ENCODE measurements at places on chromosomes 6 and 20.

GRCh38 chr20:53016534-53017042, 44.4 kb downstream of the TSHZ2 start:
- DNase-seq, result no peak
- no peak overlapping the region for H3K4me3 ChIP-seq
- no peaks in the 10 kb centered on the region for H3K27me3 ChIP-seq
- H3K27ac ChIP-seq, result no peak overlapping the region
- H3K36me3 ChIP-seq, result no peaks in the 10 kb centered on the region
- H3K4me1 ChIP-seq, result no peaks in the 10 kb centered on the region

GRCh38 chr6:109446072-109446471, 5.5 kb downstream of the SMPD2 start:
- DNase-seq, result no peak
- H3K36me3 ChIP-seq, result peaks cover 11% of the 10 kb centered on the region
- no peak overlapping the region for H3K27ac ChIP-seq
- no peak overlapping the region for H3K4me3 ChIP-seq
- no peaks in the 10 kb centered on the region for H3K27me3 ChIP-seq
- peaks cover 5% of the 10 kb centered on the region for H3K4me1 ChIP-seq

GRCh38 chr6:43454290-43454695, 1.1 kb downstream of the DLK2 start:
- no peak overlapping the region for H3K4me3 ChIP-seq
- H3K27ac ChIP-seq, result no peak overlapping the region
- H3K27me3 ChIP-seq, result peaks cover 6% of the 10 kb centered on the region
- no peaks in the 10 kb centered on the region for H3K36me3 ChIP-seq

DNA sequence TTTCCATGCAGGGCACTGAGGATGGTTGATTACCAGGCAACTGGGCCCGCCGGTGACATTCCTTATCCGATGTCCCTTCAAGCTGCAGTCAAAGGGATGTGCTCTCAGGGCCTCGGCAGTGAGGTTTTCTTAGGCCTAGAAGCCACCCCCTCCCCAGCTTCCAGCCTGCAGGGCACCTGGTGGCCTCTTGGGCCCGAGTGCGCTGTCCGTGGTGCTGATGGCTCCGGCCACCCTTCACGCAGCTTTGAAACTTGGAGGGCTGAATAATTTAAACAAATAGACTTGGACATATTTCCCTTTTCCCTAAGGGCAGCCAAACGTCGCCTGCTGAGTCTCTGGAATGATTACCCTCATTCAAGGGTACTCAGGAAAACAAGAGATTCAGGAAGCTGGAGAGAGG, 8.9 kb upstream of the MLN start:
- no peaks in the 10 kb centered on the region for H3K27me3 ChIP-seq
- no peaks in the 10 kb centered on the region for H3K36me3 ChIP-seq
- peak; percentile 90 for DNase-seq
- H3K4me1 ChIP-seq, result peaks cover 3% of the 10 kb centered on the region
- no peak overlapping the region for H3K4me3 ChIP-seq

DNA sequence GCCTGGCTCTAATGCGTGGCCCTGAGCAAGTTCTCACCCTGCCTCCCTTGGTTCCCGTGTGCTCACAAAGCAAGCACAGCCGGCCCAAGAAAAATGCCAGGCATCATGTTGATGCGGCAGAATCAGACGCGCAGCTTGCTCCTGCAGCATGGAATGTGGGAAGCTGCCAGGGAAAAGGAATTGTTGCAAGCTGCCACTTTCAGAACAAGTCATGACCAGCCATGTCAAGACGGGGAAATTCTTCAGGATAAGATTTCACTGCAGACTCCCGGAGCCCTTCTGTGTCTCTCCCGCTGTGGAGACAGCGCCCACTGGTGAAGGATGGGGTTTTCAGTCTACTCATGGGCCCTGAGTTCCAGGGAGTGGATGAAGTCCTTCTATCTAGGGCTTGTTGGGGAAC, 4.6 kb downstream of the DACT2 start:
- no peak overlapping the region for H3K27ac ChIP-seq
- no peak overlapping the region for H3K4me3 ChIP-seq
- peaks cover 7% of the 10 kb centered on the region for H3K4me1 ChIP-seq
- no peak for DNase-seq

DNA sequence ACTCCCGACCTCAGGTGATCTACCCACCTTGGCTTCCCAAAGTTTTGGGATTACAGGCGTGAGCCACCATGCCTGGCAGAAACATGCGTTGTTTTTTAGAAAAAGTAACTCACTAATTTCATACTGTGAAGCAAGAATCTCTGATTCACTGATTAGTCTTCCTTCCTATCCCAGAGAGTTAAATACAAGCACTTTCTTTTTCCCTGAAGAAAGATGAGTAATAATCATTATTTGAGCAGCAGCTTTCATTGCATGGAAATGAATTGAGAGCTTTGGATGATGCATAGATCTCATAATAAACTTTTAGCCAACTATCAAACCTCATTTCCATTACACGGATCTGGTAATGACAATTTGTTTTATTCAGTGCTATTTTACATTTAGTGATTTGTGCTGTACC, 892.5 kb upstream of the EYS start:
- no peaks in the 10 kb centered on the region for H3K27me3 ChIP-seq
- no peak overlapping the region for H3K4me3 ChIP-seq
- DNase-seq, result no peak
- no peak overlapping the region for H3K27ac ChIP-seq
- H3K36me3 ChIP-seq, result no peaks in the 10 kb centered on the region

DNA sequence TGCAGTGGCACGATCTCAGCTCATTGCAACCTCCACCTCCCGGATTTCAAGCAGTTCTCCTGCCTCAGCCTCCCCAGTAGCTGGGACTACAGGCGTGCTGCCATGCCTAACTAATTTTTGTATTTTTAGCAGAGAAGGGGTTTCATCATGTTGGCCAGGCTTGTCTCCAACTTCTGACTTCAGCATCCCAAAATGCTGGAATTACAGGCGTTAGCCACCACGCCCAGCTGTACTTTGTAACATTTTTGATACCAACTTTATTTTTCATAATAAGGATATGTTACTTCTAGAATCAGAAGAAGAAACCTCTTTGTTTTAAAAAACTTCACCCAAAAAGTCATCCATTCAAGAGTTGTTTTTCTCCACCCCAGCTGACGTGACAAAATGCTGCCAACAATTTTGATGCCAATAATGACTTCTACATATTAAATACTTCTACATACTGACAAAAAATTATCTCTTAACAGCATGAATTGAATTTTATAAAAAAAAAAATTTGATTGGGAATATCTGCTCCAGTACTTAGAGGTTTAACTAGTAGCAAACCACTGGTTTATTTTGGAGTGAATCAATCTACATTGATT, 22.5 kb upstream of the PRIM2 start:
- no peaks in the 10 kb centered on the region for H3K36me3 ChIP-seq
- H3K4me3 ChIP-seq, result no peak overlapping the region
- no peak for DNase-seq
- no peak overlapping the region for H3K27ac ChIP-seq
- H3K27me3 ChIP-seq, result no peaks in the 10 kb centered on the region

DNA sequence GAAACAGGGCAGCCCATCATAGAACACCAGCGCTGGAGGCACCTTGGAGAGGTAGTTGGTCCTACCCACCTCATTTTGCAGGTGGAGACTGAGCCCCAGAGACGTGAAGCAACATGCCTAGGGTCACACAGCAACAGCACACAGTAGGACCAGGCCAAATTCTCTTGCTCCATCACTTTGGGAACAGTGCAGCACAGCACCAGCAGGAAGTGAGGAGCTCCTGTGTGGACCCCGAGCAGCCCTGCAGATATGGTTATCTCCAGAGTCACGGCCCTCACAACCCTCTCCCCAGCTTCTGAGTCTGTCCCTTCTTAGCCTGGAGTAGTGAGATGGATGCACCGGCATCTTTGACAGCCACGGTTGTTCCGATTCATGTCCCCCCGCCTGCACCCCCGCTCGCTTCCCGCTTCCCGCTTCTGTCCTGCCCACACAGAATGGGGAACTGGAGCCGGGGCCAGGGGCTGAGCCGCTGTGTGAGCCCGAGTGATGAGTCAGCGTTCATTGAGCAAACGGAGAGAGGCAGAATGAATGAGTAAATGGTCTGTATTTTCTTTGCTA, 72.6 kb upstream of the DUSP22 start:
- H3K36me3 ChIP-seq, result no peaks in the 10 kb centered on the region
- no peaks in the 10 kb centered on the region for H3K27me3 ChIP-seq
- H3K4me1 ChIP-seq, result no peaks in the 10 kb centered on the region
- H3K4me3 ChIP-seq, result no peak overlapping the region

DNA sequence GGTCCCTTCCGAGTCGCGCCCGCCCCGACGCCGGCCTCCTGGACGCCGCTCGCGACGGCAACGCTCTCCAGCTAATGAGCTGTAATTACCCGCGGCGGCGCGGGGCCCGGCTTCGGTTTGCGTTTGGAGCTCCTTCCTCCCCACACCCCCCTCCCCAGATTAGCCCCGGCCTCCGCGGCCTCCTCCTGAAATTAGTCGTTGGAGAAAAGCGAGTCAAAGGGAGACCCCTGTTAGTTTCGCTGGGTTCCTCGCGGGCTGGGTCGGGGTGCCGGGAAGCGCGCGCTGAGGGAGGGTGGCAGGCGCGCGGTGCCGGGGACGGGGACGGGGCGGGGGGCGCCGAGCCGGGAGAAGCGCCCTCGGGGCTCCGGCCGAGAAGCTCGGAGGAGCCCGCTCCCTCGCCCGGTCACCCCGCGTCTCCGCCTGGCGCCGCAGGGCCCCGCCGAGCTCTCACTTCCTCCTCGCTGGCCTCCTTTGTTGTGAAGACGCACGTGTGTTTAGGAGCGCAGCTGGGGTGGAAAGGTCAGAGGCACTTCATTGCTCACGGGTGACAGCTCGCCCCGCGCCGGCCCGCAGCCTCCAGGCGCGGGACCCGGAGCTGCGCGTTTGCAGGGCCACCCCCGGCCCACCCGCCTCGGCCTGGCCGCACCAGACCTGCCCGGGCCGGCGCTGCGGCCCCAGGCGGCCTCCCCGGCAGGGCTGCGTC, 4.9 kb downstream of the FOXC1 start:
- H3K4me1 ChIP-seq, result peaks cover 2% of the 10 kb centered on the region
- H3K27ac ChIP-seq, result no peak overlapping the region
- DNase-seq, result peak; percentile 71
- H3K36me3 ChIP-seq, result no peaks in the 10 kb centered on the region

GRCh38 chr6:147881432-147881831, 372.9 kb downstream of the SAMD5 start:
- H3K27me3 ChIP-seq, result no peaks in the 10 kb centered on the region
- DNase-seq, result peak; percentile 34
- no peaks in the 10 kb centered on the region for H3K36me3 ChIP-seq

DNA sequence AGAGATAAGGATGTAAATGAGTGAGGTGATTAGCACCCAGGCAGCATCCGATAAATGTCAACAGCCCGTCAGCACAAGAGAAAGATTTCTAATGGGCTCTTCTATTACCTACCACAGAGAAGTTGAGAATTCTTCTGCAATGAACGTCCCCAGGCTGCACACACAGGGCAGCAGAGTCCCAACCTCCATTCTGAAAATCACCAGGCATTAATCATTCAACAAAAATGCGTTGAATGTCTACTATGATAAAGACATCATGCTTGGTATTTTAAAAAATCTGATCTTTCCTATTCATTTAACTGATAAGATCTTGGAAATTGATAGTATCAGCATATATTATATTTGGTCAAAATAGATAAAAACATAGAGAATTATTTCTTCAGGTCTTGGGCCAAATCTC, 59.5 kb upstream of the VGLL2 start:
- no peak overlapping the region for H3K4me3 ChIP-seq
- H3K27me3 ChIP-seq, result no peaks in the 10 kb centered on the region
- H3K27ac ChIP-seq, result no peak overlapping the region
- H3K4me1 ChIP-seq, result peaks cover 6% of the 10 kb centered on the region

GRCh38 chr6:162156146-162156545, 571.4 kb downstream of the PRKN start:
- no peaks in the 10 kb centered on the region for H3K4me1 ChIP-seq
- no peaks in the 10 kb centered on the region for H3K36me3 ChIP-seq
- no peak overlapping the region for H3K4me3 ChIP-seq

DNA sequence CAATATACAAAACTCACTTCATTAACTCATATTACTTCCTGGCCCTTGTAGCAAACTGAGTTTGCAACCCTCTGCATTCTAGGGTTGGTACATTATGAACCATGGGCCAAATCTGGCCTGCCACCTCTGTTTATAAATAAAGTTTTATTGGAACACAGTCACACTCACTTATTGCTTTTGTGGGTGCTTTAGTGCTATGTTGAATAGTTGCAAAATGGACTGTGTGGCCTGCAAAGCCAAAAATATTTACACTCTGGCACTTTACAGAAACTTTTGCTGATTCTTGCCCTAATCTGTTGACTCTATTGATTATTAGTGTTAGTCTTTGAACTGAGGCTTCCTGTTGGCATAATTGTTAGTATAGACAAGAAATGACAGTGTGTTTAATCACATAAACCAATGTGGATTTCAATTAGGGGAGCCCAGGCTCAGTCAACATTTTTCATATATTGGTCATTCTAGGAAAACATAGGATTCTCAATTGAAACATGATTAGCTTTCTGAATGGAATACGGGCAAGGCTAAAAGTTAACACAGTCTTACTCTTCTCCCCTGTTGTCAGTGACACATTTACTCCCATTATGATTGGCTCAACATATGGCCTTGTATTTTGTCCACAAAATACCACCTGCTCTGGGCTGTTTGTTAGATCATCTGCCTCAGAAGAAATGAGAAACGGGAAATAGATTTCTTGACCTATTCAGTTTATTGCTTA, 241.9 kb upstream of the ZFP64 start:
- no peaks in the 10 kb centered on the region for H3K36me3 ChIP-seq
- no peak for DNase-seq
- no peak overlapping the region for H3K27ac ChIP-seq
- H3K27me3 ChIP-seq, result no peaks in the 10 kb centered on the region

GRCh38 chr6:120260636-120261035, 911.1 kb upstream of the MAN1A1 start:
- H3K4me3 ChIP-seq, result no peak overlapping the region
- H3K36me3 ChIP-seq, result no peaks in the 10 kb centered on the region
- no peak overlapping the region for H3K27ac ChIP-seq
- H3K27me3 ChIP-seq, result no peaks in the 10 kb centered on the region

GRCh38 chr6:15442467-15442866, 196.6 kb downstream of the JARID2 start:
- no peaks in the 10 kb centered on the region for H3K27me3 ChIP-seq
- H3K27ac ChIP-seq, result no peak overlapping the region
- H3K4me1 ChIP-seq, result peaks cover 23% of the 10 kb centered on the region
- H3K36me3 ChIP-seq, result no peaks in the 10 kb centered on the region
- DNase-seq, result no peak
- H3K4me3 ChIP-seq, result no peak overlapping the region

DNA sequence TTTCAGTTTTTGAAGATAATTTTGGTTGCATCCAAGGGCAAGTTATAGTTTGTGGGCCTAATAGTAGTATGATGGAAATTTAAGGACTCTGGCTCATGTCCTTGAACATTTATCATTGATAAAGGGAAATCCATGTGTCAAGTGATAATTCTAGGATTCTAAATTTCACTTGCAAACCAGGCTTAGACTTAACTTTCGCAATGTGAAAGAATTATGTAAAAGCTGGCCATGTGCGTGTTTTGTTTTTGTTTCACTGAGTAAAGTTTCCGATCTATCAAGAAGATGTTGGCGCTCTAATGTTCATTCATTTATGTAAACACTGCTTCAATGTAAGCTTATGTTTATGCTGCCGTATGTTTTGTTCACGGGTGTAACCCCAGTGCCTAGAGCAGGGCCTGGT, 302.0 kb downstream of the SOX4 start:
- peaks cover 4% of the 10 kb centered on the region for H3K4me1 ChIP-seq
- H3K27me3 ChIP-seq, result no peaks in the 10 kb centered on the region
- H3K4me3 ChIP-seq, result no peak overlapping the region
- H3K27ac ChIP-seq, result no peak overlapping the region
- H3K36me3 ChIP-seq, result no peaks in the 10 kb centered on the region

GRCh38 chr20:955111-955510, 39.0 kb upstream of the ANGPT4 start:
- no peaks in the 10 kb centered on the region for H3K27me3 ChIP-seq
- H3K4me3 ChIP-seq, result no peak overlapping the region
- no peaks in the 10 kb centered on the region for H3K36me3 ChIP-seq
- peaks cover 6% of the 10 kb centered on the region for H3K4me1 ChIP-seq

Data from mesendoderm (in vitro differentiated cells).